Stimulated activated CD4-positive, alpha-beta T cell treated with anti-CD3 and anti-CD28 coated beads, Interleukin-15, amount 100 ng/mL, for 24 hours (primary cell): ENCODE measurements at places on chromosomes 7 and 10.

DNA sequence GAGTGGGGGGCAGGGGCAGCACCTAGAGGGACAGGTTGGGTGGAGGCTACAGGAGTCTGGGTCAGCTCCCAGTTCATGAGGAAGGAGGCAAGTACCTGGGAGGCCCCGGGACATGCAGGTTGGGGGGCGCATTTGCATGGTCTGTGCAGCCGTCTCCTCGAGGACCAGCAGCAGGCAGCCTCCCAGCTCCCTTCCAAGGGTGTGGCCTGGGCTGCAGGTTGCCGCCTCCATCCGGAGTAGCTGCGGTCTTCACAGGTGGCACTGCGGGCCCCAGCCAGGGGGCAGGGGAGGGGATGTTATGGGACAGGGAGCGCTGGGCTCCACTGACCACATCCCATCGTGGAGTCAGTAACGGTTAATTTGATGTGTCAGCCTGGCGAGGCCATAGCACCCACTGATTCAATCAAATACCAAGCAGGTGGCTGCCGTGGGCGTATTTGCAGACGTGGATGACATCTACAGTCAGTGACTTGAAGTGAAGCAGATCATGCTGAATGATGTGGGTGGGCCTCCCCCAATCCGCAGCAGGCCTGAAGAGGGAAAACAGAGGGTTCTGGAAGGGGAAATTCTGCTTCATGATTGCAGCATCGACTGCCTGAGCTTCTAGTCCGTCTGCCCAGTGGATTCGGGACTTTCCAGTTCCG is 81.6 kb downstream of the PRKAG2 start:
- peak; percentile 91 for DNase-seq

GRCh38 chr7:70714506-70715038 is 417.4 kb upstream of the GALNT17 start:
- DNase-seq, result no peak

DNA sequence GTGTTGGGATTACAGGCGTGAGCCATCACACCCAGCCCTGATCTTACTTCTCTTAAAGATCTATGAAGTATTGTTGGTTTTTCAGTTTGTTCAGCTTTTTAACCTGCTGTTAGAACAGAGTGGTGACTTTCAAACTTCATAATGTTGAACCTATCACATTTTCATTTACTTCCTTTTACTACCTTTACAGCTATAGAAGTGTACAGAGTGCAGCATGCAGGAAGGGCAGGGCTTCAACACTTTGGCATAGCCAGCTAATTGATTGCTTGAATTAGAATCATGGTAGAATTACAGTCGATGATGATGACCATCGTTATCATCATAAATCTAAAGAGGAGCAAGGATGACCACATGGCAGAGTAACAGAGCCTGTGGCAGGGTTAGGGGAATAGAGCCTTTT is 55.5 kb downstream of the AOAH start:
- no peak for DNase-seq

DNA sequence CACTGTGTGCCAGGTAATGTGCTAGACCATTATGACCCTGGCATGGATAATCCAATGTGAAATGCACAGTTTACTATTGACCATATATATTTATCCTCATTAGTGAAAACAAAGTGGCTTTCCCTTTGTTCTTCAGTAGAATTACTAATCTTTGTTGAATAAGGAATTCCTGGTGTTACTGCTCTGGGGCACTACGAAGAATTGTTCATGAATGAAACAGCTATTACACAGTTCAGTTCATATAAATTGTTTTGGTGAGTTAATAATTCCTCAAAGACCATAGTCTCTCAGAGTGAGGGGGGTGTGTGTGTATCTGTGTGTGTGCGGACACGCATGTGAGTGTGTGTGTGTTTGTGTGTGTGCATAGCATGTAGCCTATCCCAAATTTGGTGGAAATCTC is 668.0 kb upstream of the MBL2 start:
- no peak for DNase-seq

DNA sequence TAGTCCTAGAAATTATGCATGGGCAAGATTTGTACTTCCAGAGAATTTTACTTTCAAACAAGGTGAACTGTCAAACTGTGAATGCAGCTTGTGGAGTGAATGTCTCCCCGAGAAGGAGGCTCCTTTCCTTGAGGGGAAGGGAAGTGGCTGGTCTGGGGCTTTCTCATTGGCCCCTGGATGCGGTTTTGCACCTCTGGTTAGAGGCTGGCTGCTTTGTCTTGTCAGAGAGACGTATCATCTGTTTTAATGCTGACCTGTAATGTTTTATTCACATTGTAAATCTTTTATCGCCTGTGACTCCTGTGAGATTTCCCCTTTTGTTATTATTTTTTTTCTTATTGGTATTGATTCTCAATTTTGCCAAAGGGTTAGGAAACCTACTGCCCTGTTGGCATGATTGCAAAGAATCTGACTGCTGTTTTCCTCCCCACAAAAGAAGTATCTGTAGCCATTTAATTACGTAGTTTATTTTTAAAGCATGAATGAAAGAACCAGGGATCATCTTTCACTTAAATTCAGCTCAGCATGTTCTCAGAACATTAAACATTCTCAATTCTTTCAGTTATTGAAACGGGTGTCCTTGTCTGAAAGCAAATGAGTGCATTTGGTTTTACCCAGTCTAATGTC is 238.3 kb upstream of the NFE2L3 start:
- DNase-seq, result no peak

GRCh38 chr10:100888957-100889356 is 23.8 kb upstream of the SLF2 start:
- no peak for DNase-seq

DNA sequence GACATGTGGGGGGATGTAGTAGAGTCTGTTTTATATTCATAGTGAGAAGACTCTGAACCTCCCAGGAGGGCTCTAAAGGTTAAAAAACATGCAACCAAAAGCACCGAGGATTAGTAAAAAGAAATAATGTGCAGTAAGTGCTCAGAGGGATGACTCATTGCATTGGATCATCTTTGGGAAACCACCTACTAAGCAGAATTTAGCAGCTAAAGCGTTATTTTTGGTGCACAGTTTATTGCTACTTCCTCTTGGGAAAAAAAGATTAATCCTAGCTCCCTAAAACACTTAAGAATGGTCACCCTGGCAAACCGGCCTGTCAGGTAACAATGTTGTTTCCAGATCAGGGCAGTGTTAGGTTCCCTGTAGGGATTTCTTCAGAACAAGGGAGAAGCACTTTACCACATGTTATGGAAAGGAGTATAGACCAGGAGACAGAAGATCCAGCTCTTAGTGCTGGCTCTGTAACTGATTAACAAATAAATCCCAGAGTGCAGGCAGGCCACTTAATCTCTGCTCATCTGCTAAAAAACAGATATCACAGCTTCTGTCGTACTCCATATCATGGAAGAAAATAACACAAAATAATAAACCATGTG is 44.8 kb upstream of the FAM133B start:
- no peak for DNase-seq

DNA sequence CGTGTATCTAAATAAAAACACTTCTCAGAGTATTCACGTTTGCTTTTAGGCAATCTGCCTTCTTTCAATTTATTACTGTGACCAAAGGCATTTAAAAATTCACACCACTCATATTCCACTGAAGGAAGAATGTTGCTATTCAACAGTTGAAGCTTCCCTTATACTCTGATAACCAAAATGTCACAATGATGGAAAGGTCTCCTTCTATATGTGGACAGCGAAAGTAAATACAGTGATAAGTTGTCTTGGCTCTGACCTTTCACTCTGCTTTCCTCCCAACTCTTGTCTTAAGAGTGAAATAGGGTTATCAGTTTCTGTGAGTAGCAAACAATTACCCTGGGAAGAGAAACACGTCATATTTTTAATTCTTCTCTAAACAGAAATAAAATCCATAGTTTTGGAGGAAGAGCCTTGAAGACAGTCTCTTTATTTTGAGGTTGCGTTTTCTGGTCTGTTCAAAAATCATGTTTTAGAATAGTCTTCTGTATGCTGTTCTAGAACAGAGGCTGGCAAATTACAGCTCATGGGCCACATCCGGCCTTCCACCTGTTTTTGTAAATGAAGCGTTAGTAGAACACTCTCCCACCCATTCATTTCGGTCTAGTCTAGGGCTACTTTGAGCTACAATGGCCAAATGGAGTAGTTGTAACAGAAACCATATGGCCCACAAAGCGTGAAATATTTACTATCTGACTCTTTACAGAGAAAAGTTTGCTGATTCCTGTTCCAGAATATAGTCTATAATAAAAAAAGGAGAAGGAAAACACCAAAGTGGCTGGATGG is 41.3 kb downstream of the ETV1 start:
- DNase-seq, result no peak

DNA sequence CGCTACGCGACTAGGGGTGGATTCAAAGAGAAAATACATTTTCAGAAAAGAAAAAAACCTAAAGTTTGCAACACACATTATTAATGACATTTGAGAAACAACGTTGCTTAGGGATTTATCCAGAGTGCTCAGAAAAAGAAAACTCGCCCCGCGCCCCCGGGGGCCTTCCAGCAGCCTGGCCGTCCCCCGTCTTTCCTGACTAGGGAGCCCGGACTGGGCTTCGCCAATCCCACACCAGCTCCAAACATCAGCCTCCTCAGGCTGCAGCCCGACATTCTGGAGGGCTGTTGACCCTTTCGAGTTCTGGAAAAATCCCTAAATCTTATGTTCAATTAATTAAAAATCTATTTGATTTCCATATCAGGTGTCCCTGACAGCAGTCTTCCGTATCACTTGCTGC is 48.6 kb downstream of the CLEC2L start:
- DNase-seq, result no peak

- DNase-seq, result no peak
These were observed 39.1 kb upstream of the TMEM236 start for GRCh38 chr10:17712717-17713471.

- DNase-seq, result no peak
These were observed 142.2 kb downstream of the ATXN7L1 start for GRCh38 chr7:105734233-105734632.

- no peak for DNase-seq
These were observed 402.0 kb upstream of the KLF6 start for GRCh38 chr10:4186849-4187540.

GRCh38 chr7:47574482-47575329 is 7.2 kb downstream of the TNS3 start:
- no peak for DNase-seq

DNA sequence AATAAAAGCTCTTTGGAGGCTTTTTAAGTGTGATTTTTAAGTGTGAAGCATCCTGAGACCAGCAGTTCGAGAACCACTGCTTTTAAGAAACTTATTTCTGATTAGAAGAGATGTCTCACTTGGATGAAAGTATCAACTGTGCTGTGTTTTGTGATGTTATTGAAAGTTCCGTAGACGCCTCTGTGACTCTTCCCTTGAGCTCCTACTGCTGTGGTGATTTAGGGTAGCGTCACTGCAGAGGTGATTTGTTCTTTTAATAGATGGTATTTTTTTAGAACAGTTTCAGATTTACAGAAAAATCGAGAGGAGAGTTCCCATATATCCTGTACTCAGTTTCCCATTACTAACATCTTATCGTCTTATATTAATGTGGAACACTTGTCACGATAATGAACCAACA is 29.5 kb downstream of the FBH1 start:
- DNase-seq, result no peak

- DNase-seq, result no peak
These were observed 129.9 kb downstream of the TRRAP start for GRCh38 chr7:99008181-99008631.
